ENCODE measurements at places on chromosomes 12 and 14.

DNA sequence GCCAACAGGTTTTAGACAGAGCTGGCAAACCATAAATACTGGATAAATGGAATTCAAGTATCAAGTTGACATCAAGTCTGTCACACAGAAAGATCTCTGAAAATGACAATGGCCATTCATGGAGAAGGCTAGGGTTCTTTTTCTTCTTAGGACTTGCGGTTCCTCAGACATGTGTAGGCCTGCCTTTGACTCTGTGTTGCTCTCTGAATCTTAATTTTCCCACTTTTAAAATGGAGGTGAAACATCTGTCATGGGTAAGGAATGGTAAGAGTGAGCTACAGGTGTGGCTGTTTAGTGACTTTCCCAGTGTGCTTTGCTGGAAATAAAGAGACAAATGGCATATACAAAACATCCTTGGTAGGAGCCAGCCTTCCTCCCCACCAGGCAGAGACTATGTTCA, 79.2 kb downstream of the PTCSC3 start:
- DNase-seq, result no peak

GRCh38 chr12:30853561-30854133, 72.9 kb upstream of the TSPAN11 start:
- no peak for DNase-seq

- DNase-seq, result no peak
Measured at GRCh38 chr12:11855983-11856374, 206.5 kb downstream of the ETV6 start.

DNA sequence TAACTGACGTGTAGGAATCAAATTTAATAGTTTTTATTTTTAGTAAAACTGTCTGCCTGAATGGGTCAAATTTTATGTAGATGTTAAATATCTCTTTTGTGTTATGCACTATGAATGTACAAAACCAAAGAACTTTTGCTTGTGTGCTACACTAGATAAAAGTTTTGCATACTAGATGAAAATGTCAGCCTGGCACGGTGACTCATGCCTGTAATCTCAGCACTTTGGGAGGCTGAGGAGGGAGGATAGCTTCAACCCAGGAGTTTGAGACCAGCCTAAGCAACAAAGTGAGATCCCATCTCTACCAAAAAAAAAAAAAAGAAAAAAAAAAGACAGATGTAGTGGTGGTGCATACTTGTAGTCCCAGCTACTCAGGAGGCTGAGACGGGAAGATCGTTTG, 11.1 kb downstream of the AEBP2 start:
- DNase-seq, result no peak

- DNase-seq, result no peak
Measured at GRCh38 chr12:26133521-26133920, 8.7 kb upstream of the BHLHE41 start.

DNA sequence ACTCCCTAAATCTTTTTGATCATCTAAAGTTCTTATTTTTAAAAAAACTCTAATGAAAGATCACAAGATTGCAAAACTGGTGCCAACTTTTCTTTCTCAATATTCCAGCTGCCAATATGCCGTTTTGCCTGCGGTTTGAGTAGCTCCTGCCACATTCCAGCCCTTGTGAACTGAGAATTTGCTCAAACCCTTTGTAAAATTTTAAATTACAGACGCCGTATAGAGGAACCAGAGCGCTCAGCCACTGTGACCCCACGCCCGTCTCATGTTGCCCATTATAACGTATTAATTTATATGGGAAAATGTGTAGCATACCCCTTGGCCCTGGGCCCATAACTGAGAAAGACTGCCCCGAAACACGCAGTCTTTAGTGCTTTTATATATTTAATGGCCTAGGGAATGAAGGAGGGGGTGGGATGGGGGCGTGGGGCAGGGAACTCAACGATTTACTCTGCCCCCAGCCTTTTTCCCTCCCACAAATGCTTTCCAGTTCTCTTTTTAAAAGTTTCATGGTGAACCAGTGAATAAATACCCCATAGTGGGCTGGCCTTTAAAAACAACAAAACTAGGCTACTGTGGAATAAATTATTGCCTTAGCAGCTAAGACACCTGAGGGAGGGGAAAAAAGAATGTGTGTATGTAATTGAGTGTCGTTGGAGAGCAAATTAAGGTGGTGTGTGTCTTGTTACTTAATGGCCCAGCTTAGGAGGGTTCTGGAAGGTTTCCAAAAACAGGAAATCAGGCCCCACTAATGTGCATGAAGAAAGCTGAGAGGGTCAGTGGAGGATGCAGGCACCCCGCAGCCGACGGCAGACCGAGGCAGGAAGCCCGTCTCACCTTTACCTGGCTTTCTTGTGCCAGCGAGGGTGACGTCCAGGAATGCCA, 45.7 kb upstream of the RFLNA start:
- DNase-seq, result no peak

GRCh38 chr14:96096639-96097610, 57.8 kb downstream of the C14orf132 start:
- no peak for DNase-seq

DNA sequence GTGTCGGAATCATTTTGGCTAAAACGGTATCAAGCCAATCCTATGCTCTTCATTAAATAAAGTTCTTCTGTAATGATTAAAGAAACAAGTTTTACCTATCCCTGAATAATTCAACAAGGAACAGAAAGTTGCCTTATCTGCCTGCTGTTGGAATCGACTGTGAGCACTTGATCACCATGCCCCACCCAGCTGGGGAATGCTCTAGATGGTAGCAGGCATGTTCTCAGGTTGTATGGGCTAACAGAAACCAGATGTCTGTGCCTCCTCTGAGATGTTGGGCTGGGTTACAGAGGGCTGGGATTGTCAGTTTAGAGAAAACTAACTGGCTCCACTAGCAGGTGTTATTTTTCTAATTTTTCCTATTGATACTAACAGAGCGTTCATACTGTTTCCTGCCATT, 28.9 kb downstream of the RTRAF start:
- DNase-seq, result no peak

DNA sequence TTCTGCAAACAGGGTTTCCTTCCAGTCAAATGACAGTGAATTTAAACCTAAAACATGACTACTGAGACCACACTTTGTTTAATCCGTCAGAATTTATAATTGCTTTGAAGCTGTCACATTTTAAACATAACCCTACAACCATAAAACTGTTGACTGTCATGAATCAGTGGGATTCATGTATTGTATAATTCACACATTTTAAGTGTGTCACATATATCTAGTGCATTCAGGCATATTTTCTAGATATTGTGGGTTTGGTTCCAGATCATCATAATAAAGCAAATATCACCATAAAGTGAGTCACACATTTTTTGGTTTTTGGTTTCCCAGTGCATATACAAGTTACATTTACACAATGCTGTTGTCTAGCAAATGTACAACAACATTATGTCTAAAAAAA, 304.4 kb downstream of the TMEM132D start:
- no peak for DNase-seq

- DNase-seq, result no peak
Measured at GRCh38 chr12:24701343-24701742, 247.6 kb downstream of the BCAT1 start.

DNA sequence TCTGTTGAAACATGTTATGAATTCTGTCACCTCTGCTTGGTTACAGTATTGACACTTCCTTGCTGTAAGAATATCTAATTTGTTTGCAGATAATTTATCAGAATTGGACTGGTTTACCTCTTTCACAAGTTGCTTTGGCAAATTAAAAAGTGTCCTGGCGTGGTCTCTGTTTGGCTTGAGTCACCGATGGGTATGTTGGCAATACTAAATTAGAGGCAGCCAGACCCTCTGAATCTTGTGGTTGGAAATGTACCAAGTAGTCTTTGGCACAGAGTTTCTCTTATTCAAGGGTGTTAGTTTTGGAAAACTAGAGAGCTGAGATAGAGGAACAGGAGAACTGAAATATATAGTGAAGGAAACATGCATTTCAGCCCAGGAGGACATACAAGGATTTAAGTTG, 521.1 kb upstream of the MGAT4C start:
- DNase-seq, result no peak

DNA sequence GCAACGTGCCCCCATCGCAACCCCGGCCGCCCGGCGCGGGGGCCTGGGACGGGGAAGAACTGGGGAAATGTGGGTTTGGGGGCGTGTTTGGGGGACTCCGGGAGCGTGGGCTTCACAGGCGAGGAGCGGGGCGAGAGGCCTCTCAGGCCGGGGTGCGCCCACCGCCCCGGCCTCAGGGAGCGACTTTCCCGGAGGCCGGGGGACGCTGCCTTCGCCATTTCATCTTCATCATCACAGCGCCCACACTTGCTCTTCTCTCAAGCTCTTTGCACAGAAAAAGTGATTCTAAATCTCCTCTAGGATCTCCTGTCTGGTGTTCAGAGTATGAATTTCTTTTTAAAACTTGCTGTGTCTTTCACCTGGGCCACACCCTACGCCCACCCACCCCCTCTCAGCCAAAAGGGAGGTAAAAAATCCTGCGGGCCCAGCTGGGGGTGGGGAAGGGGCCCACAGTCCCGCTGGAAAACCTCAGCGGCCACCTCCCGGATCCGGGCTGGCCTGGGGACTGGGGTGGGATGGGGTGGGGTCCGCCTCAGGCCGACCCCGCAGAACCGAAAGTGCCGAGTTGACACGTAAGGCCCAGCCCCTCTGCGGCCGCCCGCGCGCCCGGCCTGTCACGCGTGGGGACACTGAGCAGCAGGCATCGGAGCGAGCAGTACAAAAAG, 7.4 kb downstream of the CDKN1B start:
- DNase-seq, result no peak

DNA sequence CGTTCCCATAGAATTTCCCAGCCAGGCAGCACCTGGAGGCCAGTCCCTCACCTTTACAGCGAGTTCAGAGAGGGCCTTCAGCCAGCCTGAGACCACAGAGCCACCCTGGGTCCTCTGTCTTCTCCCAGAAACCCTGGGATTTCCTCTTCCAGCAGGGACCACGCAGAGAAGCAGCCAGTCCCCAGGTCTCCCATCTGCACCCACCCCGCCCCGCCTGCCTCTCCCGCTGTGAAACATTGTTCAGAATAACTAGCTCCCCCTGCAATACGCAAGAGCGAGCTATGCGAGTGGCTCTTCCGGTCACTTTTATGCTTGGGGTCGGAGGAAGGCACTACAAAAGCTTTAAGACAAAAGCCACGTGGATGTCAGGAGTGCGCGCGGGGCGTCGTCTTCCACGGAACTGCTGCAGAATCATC, 77.8 kb downstream of the SERPINA3 start:
- DNase-seq, result no peak

GRCh38 chr12:69546693-69547438, 38.4 kb upstream of the CCT2 start:
- no peak for DNase-seq

- no peak for DNase-seq
Measured at GRCh38 chr14:94163796-94164195, 10.3 kb upstream of the PPP4R4 start.

DNA sequence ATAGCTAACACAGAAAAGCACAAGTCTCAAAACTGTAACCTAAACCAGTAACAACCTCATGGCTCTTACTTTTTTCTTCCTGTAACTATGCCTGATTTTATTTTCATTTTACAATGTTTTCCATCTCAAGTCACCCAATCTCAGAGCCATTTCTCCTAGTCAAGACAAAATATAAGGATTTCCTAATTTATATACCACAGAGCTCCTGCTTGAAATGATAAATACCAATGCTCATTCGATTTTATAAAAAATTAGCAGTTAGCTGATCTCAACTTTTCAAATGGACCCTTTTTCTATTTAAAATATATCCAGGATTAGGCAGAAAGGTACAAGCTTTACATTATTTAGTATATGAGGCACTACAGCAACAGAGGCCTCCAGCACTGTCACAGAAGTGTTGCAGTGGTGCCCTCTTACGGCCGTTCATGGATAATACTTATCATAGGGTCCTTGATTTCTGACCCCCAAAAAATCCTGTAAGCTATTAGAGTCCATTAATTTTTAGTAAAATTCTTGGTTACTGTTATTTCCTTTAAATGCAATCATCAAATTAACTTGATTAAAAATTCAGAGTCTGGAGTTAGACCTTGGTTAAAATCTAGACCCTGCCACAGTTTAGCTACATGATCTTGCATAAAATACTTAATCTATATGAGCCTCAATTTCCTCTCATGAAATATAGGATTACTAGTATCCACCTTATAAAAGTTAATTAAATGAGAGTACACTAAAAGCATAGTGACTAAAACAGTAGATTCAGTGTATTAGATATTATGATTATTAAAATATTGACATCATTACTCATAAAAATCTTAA, 68.3 kb downstream of the SEC23A start:
- no peak for DNase-seq

- no peak for DNase-seq
Measured at GRCh38 chr12:111089616-111090015, 169.2 kb upstream of the MYL2 start.

GRCh38 chr14:102187044-102187443, 47.3 kb downstream of the WDR20 start:
- peak; percentile 87 for DNase-seq

DNA sequence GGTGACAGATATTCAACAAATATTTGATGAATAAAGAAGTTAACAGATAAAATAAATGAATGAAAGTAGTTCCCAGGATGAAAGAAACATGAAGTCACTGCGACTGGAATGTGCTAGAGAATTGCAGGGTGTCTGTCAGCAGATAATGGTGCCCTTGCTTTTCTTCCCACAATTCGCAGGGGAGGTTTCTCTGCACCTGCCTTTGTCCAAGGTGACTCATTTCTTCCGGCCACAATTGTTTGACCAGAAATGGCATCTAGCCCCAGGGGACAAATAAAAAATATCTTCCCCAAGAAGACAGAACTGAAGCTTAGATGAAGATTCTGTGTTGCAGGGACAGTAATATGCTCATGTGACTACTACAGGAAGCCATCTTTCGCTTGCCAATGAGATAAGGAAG, 316.1 kb upstream of the TBX3 start:
- peak; percentile 54 for DNase-seq

GRCh38 chr12:92674500-92674899, 28.3 kb upstream of the PLEKHG7 start:
- DNase-seq, result no peak

DNA sequence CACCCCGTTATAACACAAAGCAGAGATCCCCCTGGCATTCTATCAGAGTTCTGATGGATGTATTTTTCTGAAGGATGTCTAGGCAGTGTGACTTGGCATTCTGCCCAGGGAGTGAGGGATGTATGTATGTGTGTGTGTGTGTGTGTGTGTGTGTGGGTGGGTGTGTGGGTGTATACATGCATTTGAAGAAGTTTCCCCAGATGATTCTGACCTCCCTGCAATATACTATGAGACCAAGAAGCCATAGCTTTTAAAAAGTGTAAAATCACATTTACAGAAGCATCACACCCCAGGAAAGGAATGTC, 59.7 kb upstream of the NAP1L1 start:
- DNase-seq, result peak; percentile 36

GRCh38 chr14:45968037-45968436, 683.5 kb downstream of the RPL10L start:
- no peak for DNase-seq

GRCh38 chr12:58907391-58907790, 12.9 kb downstream of the LRIG3 start:
- DNase-seq, result peak; percentile 42

- DNase-seq, result no peak
Measured at GRCh38 chr12:9076733-9077132, 39.0 kb downstream of the A2M start.
